ENCODE measurements at places on chromosomes 5 and 9.

GRCh38 chr5:160105686-160106360, 13.4 kb downstream of the PWWP2A start:
- DNase-seq = no peak

DNA sequence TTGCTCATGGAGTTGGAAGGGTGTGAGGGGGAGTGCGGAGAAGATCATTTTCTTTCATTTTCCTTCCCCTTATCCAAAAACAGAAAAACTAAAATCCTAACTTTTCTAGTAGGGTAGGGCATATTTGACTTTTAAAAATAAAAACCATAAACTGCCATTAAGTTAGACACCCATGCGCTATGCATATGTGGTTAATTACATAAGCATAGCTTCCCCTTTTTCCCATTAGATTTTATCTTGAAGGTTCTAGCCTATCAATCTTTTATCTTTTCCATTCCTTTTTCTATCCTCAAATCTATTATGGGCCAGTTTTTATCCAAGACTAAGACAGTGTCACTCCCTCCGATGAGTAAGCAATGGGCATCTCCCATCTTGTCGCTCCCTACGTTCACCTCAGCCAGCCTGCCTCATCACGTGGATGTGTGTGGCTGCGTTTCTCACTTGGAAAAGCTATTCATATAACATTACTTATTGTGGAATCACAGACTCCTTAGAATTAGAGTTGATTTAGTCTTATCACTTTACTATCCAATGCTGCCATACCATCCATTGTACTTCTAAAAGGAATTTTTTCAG, 49.2 kb downstream of the PCSK5 start:
- no peak for DNase-seq

DNA sequence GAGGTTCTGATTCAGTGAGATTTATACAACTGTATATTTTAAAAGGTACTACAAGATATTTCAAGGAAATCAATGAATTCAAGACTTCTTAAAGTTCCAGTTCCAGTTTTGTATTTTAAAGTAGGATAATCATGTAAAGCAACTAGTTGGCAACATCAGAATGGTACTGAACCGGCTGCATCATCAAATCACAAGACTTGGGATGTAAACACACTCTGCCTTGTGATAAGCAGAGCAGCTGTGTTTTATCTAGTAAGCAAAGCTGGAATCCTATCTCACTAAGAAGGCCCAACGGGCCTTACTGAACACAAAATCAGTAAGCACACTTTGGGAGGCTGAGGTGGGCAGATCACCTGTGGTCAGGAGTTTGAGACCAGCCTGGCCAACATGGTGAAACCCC, 327.2 kb upstream of the NREP start:
- no peak for DNase-seq

GRCh38 chr9:91150998-91151717, 210.6 kb downstream of the AUH start:
- DNase-seq = peak; percentile 19

- DNase-seq = no peak
These were observed 316.5 kb downstream of the ICE1 start for GRCh38 chr5:5738797-5739489.

DNA sequence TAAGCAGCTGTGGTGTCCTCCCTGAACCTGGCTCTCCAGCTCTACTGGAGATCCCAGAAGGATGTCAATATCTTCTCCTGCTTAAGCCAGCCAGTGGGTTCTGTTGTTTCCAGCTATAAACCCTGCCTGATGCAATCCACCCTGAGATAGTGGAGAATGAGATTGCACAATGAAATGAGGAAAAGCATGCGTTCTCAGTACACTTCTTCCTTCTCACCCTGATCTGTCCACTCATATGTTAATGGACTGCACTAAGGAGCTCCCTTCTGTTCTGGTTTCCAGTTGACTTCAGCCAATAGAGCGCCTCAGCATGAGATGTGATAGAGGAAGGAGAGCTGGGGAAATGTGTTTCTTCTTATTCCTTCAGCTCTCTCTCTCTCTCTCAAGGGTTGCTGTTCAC, 40.0 kb upstream of the CDH6 start:
- peak; percentile 70 for DNase-seq

DNA sequence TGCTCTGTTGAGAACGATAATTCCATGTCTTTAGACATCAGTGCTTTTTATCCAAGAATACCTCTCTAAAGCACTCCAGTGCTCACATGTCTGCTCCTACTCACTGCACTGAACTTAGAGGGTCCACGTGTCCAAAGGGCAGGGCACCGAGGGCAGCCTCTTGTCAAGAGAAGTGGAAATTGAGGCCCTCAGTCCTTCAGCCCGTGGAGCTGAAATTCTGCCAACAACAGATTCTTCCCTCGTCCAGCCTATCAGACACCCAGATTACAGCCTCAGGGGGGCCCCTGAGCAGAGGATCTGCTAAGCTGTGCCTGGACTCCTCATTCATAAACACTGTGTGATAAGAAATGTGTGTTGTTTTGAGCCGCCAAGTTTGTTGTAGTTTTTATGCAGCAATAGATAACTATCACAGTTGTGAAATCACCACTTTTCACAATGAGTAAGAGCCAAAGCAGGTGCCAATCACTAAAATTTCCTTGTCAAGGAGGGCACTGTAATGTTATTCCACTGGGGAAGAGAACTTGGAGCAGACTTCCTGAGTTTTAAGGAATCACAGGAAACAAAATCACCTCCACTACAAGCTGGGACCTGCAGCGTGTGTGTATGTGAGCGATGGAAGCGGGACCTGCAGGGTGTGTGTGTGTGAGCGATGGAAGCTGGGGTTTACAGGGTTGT, 58.8 kb upstream of the IGFBPL1 start:
- peak; percentile 55 for DNase-seq

- peak; percentile 83 for DNase-seq
These were observed 868 bp downstream of the ZBTB43 start for GRCh38 chr9:126805554-126806262.

- no peak for DNase-seq
These were observed 36.8 kb downstream of the EGR1 start for GRCh38 chr5:138502121-138502520.

GRCh38 chr5:179907556-179908324, at the start of gene TBC1D9B:
TSS of gene TBC1D9B (minus strand) at chr5:179907897. CDS start at chr5:179907821, 76 bp downstream.
- DNase-seq = peak; percentile 79

- DNase-seq = no peak
These were observed 48.0 kb downstream of the RUSC2 start for GRCh38 chr9:35537913-35538312.

DNA sequence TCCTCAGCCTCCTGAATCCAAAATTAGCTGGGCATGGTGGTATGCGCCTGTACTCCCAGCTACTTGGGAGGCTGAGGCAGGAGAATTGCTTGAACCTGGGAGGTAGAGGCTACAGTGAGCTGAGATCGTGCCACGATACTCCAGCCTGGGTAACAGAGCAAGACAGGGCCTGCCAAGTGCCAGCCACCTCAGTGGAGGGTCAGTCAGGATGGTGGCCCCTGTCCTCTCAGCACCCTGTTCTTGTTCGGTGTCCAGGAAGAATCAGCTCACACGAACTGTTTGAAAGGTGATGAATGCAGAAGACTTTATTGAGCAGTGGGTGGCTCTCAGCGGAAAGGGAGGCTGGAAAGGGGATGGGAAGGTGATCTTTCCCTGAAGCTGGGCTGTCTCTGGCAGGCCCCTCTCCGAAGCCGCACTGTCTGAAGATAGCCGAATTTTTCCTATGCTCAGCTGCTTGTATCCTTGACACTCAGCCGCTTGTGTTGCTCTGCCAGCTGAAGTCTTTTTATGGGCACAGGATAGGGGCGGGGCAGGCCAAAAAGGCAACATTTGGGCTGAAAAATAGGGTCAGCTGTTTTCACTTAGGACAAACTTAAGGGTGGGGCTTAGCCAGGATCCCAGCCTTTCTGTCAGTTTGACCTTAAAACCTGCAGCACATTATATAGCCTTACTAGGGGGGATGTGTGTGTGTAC, 50.9 kb downstream of the UBE2R2 start:
- DNase-seq = no peak

- DNase-seq = no peak
These were observed 450.3 kb upstream of the CLINT1 start for GRCh38 chr5:158309088-158309807.

DNA sequence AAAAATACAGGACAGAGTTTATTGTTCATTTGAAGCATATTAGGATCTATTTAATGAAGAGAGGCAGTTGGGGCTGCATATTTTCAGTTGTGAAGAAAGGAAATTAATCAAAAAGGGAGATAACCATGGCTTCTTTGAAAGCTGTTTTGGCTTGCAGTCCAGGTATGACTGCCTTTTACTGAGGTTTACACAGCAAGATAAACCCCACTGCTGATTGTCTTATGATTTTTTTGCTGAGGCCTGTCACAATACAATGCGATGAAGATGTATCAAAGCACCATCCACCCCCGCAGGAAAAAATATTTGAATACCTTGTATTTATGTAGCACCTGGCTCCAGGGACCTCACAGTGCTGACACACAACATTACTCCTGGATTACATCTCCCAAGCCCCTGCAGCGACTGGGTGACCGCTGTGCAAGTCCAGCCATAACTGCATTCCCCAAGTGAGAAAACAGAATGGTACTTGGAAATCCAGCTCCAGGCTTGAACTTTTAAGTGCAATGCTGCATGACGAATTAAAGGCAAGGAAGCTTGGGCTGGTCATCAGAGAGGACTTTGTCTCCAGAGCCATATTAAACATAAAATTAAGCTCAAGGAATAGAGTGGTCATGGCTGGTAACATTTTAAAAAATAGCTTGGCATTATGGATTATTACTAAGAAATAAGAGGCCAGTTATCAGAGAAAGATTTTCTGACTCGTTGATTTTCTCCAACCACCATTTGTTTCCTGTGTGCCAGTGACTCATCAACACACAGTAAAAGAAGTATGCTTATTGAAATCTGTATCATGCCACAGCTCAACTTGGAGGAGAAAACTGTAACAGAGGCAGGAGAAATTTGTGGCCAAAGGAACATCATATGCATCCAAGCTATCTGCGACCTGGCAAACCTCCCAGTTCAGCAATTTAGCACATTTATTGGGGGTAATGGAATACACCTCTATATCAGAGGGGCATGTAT, 374.2 kb downstream of the MAN2A1 start:
- DNase-seq = no peak

- no peak for DNase-seq
These were observed 21.3 kb downstream of the MSANTD3 start for GRCh38 chr9:100448266-100448665.

DNA sequence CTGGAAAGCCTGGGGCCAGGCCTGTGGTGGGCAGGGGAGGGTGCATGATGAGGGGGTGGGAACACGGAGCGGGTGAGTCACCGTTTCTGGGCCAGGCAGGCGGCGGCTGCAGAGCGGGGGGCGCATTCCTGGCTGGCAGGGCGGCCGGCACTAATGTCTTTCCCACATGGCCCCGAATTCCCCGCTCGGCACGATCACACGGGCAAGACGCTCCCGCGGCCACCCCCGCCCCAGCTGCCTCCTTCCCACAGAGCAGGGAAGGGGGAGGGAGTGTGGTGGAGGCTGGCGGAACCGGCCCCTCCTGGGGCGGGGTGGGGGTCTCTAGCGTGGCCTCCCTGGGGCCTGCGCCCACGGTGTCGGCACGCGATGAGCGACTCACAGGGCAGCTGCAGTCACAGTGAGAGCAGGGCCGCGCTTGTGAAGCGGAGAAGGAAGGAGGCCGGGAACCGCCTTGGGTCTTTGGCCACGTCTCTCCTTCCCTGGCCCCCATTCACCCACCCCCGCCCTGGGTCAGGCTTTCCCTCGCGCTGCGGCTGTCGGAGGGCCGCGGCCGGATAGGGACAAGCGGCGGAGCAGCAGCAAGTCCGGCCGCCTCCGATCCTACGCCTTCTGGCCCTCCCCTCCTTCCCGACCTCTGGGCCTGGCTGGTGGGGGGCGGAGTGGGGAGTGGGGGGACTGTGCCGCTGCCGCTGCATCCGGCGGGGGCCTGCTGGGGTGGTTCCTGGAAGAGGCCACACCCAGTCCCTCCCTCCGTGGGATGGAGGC, 48.9 kb downstream of the CXXC5 start:
- DNase-seq = peak; percentile 76

- DNase-seq = no peak
These were observed 122.6 kb downstream of the SAXO1 start for GRCh38 chr9:18910435-18910834.

DNA sequence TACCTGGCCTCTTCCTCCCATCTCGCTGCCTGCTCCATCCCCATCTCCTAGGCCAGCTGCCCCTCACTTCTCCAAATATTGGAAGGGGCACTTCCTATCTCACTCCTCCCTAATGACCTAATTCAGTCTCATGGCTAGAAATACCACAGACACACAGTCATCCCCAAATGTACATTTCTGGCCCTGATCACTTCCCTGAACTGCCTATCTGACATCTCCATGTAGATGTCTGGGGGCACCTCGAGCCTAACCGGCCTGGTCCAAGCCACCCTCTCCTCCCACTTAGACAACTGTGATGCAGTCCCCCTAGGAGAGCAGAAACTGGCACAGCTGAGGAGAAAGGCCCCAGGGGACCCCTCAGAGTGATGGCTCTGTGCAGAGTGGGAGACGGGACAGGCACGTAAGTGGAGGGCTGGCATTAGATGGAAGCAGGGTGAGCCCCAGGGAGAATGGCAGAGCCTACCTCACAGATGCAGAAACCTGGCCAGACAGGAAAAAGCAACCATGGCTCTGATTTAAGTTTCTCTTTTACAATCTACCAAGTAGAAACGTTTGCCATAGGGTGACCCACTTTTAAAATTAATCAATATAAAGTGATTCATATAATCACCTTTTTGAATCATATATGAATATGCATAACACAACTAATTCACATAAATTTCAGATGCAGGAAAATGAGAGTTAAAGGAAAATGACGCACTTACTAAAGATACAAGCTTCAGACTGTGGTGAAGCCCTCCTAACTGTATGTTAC, 22.1 kb downstream of the CAMSAP1 start:
- no peak for DNase-seq

GRCh38 chr5:170278611-170279458, 18.7 kb downstream of the LCP2 start:
- DNase-seq = no peak

DNA sequence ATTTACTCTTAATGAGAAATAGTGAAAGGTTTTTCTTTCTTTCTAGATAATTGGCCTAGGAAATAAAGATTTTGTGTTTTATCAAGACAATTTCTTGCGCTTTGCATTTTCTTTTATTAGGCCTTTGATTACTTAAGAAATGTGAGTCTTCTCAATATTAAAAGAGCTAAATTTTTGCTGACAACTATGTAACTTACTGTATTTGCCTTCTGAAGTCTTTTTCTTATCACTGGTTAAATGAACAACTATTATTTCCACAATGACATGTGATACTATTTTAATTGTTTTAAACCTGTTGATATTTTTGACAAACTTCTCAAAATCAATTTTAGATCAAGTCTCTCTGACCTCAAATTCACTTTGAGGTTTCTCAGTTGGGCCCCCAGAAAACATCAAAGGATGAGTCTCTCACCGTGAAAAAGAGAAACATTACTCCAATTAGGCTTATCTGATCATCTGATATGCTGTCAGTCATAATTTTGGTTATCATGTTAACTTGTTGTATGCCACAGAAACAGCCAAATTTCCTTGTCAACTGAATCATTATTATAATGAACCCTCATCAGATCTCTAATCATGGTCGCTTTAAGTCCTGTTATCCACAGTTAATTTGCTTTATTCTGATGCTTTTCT, 48.8 kb downstream of the RAPGEF1 start:
- DNase-seq = no peak
